ENCODE measurements at places on chromosomes 16 and 17.

DNA sequence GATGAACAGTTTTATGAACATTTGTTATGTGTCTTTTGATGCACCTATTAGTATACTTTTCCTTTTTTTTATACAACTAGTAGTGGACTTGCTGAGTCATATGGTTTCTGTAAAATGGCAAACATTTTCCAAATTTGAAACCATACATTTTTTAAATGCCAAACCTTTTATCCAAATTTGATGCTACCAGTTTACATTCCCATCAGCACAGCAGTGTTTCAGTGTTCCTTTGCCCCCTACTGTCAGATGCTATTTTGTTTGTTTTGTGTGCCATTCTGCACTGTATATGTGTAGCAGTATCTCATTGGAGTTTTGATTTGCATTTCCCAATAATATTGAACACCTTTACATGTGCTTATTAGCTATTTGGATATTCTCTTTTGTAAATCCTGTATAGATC, 219.4 kb downstream of the TANC2 start:
- DNase-seq = no peak

DNA sequence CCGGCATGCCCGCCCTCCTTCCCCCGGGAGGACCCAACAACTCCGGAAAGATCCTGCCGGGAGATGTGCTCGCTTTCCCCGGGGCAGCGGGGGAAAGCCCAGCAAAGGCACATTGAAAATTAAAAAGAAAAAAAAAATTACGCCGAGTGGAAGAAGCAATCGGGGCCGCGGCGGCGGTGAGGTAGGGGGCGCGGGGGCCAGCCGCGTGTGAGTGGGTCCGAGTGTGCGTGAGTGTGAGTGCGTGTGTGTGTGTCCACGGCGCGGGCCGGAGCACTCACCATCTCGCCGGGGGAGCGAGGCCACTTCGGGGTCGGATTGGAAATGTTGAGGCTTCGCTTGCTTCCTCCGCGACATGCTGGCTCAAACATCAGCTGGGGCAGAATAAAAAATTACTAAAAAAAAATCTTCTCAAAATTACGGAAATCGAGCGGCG, at the start of gene SALL1:
Gene SALL1 (minus strand): TSS at position 383 of the 433 bp plus-strand sequence. CDS start 29 bp downstream, at position 354.
- no peak for DNase-seq

GRCh38 chr16:10121897-10122425, 60.3 kb downstream of the GRIN2A start:
- DNase-seq = no peak

- DNase-seq = no peak
Observed at GRCh38 chr16:74605746-74606520, 981 bp downstream of the GLG1 start.

Measured in stimulated activated naive CD8-positive, alpha-beta T cell treated with anti-CD3 and anti-CD28 coated beads, Interleukin-15, Interleukin-2, amounts not matched to agents 100 U/mL and 50 U/mL, for 24 hours (primary cell).